ENCODE measurements at places on chromosomes 5 and 9. TPM values are rescaled to one million over a fixed set of nuclear protein-coding genes. Genes with fewer than 3 reads are reported as not detected.

The CETN3 gene
- 22.4 TPM for total RNA-seq

The GOLGA1 gene
- 10.5 TPM for total RNA-seq

The PTGER4 gene
- total RNA-seq: 5.5 TPM

The FAM151B gene
- 1.6 TPM for total RNA-seq

The STK32A gene
- total RNA-seq: 0.24 TPM

The PCDHA5 gene
- 0.70 TPM for total RNA-seq

The ARID3C gene
- 0.21 TPM for total RNA-seq

The SUSD3 gene
- 1.0 TPM for total RNA-seq
